ENCODE measurements at places on chromosomes 5 and 9. TPM values are rescaled to one million over a fixed set of nuclear protein-coding genes. Genes with fewer than 3 reads are reported as not detected.

DNA sequence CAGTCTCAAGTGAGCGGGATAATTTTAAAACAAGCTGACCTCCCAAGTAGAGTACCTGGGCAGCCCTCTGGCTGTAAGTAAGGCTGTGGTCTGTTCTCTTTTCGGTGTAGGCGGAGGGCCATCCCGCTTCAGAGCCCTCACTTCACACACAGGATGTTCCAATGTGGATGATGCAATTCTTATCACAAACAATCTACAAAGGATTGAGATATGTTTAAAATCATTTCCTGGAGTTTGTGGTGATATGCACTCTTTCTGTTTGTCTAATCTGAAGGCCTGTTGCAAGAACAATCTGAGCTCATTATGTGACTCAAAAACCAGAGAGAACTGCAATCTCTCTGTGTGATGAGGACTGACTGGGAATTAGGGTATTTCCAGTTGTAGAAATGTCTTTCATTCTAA lies 42.5 kb downstream of the ITGA2 start:
- DNase-seq: no peak
- H3K4me3 ChIP-seq: no peak overlapping the region
- peak overlapping the region; percentile 87 for H3K27ac ChIP-seq
- H3K36me3 ChIP-seq: no peaks in the 10 kb centered on the region
- peaks cover 37% of the 10 kb centered on the region for H3K4me1 ChIP-seq

The PDE6A gene
- total RNA-seq: 0.39 TPM

The SAPCD2 gene
- 0.58 TPM for total RNA-seq

The ROR2 gene
- 21.8 TPM for total RNA-seq

The APBA1 gene
- total RNA-seq: 3.5 TPM

Data from adrenal gland (tissue), 19 donors.